ENCODE measurements at places on chromosomes 16 and 17.

GRCh38 chr16:48451323-48451722 lies 66.1 kb upstream of the SIAH1 start:
- DNase-seq, result no peak

GRCh38 chr17:1374431-1375177 lies 25.4 kb downstream of the YWHAE start:
- no peak for DNase-seq

- DNase-seq, result no peak
Observed at GRCh38 chr17:35915153-35915964, 15.2 kb downstream of the RDM1 start.

- peak; percentile 73 for DNase-seq
Observed at GRCh38 chr16:71723537-71724319, 773 bp downstream of the PHLPP2 start.

GRCh38 chr16:76511203-76511602 lies 234.0 kb downstream of the CNTNAP4 start:
- DNase-seq, result no peak

GRCh38 chr17:5485270-5486205 lies at the start of gene DERL2:
TSS of gene DERL2 (minus strand) at chr17:5486178. CDS start at chr17:5486161, 17 bp downstream.
- no peak for DNase-seq

- no peak for DNase-seq
Observed at GRCh38 chr17:14310101-14310500, 9.2 kb downstream of the HS3ST3B1 start.

- DNase-seq, result no peak
Observed at GRCh38 chr17:66300956-66301355, 1.5 kb upstream of the PRKCA start.

DNA sequence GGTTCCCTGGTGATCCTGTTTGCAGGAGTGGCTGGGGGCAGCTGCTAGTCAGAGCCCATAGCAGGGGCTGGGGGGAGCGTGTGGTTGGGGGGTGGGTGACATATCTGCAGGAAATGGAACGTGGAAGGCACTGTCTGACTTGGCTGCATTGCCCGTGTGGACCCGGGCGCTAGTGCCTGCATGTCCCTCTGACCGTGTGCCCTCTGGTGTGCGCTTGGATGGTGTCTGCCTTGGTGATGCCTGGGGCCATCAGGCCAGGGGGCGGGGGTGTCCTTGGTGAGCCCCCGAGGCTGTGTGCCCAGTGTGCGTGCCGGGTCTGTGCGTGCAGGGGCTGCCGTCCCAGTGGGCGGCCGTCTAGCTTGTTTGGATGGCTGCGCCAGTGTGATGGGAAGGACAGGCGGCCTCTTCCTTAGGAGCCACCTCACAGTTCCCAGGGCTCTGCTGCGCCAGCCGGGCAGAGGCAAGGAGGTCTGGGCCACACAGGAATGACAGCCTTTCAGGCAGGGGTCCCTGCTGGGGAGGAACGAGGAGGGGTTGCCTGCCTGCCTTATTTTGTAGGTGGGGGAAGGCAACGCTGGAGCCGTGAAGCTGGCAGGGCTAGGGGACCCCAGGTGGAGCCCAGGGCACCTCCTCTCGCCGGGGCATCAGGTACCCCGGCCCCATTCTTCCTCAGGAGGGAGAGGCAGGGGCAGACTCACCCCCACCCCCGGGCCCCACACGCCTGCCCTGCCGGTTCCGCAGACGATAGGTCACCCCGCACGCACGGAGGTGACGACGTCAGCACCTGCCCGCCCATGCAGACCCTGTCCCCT lies 693 bp downstream of the NDRG4 start:
- DNase-seq, result peak; percentile 62

Data from posterior cingulate gyrus (tissue), 11 donors.